ENCODE measurements at places on chromosomes 6 and 20.

- DNase-seq: peak; percentile 52
Measured at GRCh38 chr20:36461600-36462439, 79.5 kb upstream of the MYL9 start.

- no peak for DNase-seq
Measured at GRCh38 chr6:49892280-49892679, 25.9 kb upstream of the CRISP1 start.

- no peak for DNase-seq
Measured at GRCh38 chr6:65113581-65113980, 593.4 kb downstream of the EYS start.

- no peak for DNase-seq
Measured at GRCh38 chr6:63663147-63663955, 27.7 kb downstream of the PHF3 start.

DNA sequence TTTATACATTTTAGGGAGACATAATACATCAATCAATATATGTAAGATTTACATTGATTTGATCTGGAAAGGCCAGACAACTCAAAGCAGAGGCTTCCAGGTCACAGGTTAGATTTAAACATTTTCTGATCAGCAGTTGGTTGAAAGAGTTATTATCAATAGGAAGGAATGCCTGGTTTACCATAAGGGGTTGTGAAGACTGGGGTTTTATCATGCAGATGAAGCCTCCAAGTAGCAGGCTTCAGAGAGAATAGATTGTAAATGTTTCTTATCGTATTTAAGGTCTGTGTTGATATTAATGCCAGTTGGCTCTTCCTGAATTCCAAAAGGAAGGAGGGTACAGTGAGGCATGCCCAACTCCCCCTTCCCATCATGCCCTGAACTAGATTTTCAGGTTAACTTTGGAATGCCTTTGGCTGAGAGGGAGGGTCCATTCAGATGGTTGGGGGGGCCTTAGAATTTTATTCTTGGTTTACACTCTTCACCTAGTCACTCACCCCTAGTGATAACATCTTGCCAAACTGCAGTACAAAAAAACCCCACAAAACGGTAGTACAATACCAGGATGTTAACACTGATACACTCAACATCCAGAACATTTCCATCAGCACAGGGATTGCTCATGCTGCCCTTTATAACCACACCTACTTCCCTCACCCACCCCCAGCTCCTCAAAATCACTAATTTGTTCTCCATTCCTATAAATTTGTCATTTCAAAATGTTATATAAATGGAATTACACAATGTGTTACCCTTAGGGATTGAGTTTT, 259.6 kb upstream of the PLN start:
- no peak for DNase-seq
